ENCODE measurements at places on chromosomes 16 and 17.

DNA sequence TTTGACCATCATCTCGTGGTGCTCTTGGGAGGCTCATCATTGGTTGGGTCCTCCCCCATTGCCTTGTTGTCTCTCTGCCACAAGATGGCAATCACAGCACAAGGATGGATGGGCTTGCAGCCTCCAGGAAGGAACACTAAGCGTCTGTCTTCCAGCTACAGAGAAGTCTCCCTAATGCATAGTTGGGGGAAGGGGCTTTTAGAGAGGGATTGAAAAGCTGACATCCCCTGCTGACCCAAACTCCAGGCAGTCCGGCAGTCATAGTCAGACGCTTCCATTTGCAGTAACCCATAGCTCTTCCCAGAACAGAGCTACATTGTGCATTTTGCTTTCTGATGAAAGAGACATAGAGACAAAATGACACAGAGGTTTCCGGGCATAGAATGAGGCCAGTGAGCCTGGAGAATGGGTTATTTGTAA lies 111.4 kb downstream of the UTP18 start:
- DNase-seq, result peak; percentile 62

GRCh38 chr17:70139449-70139993 lies 29.8 kb upstream of the KCNJ2 start:
- DNase-seq, result no peak

DNA sequence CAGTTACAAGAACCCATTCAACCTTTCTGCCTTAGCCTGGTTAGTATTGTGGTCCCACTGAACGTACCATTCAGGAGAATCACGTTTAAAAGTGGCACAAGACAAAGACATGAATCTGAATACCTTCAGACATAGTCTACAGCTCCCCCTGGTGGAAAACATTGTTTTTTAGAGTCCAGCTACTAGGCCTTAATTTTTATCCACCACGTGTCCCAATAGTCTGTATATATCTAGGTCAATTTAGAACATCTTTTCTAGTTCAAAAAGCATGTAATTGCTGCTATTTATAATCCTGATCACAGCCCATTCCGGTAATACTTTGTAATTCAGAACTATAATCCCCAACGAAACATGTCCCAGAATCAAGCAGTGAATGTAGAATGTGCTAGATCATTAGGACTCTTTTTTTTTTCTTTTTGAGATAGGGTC lies 13.7 kb upstream of the GUCY2D start:
- DNase-seq, result peak; percentile 85

- no peak for DNase-seq
Measured at GRCh38 chr16:82963653-82964052, 336.9 kb downstream of the CDH13 start.

- no peak for DNase-seq
Measured at GRCh38 chr17:40022497-40022896, 7.3 kb downstream of the CSF3 start.

DNA sequence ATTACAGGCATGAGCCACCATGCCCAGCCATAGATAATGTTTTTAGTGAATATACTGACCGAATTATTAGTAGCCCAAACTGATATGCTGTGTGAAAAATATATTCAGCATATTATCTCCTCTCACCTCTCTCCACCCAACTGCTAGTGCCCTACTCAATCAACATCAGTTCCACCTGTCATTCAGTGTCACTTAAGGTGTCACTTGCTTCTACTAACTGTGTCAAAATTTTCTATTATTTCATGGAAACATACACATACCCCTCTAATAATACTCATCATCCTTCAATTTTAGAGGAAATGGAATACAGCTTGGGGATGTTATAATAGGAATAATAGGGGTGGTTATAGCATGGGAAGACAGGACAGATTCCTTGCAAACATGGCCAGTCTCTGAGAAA lies 12.6 kb downstream of the EFCAB3 start:
- no peak for DNase-seq

GRCh38 chr17:7549401-7550055 lies 670 bp downstream of the TNFSF12 start:
- DNase-seq, result peak; percentile 42

DNA sequence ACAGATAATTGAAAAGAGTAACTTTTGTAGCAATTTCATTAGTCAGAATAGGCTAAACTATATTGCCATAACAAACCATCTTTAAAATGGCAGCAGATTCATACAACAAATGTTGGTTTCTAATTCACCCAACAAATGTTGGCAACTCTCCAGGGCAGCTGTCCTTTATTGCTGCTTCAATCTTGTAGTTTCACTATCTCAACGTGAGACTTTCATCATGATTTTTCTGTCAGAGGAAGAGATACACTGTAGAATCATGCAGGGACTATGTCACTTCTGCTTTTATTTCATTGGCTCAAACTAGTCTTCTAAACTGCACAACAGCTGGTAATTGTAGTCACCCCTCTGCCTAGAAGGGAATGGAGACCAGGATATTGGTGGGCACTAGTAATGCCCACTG lies 174.2 kb downstream of the TANC2 start:
- DNase-seq, result no peak

- DNase-seq, result no peak
Measured at GRCh38 chr17:46958041-46958591, 20.9 kb downstream of the RPRML start.

- no peak for DNase-seq
Measured at GRCh38 chr16:66278111-66278531, 88.4 kb upstream of the CDH5 start.

DNA sequence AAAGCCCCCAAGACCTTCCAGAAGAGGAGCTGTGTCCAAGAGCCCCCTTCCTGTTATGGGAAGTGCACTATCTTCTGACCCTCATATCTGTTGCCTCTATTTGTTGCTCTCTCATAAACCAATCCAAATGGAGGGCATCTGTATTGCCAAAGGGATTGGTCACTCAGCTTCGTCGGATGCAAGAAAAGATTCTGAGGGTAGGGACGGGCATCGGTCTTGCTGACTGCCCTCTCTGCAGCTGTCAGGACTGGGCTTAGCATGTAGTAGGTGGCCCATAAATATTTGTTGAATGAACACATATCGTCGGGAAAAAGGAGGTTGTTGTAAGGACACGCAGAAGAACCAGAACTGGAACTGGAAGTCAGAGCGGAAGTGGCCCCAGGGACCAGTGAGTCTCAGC lies 44.1 kb downstream of the CCDC42 start:
- DNase-seq, result no peak

- DNase-seq, result no peak
Measured at GRCh38 chr17:29079433-29079832, 36.5 kb downstream of the PIPOX start.

GRCh38 chr17:42639525-42640113 lies 19.5 kb upstream of the TUBG2 start:
- DNase-seq, result no peak

DNA sequence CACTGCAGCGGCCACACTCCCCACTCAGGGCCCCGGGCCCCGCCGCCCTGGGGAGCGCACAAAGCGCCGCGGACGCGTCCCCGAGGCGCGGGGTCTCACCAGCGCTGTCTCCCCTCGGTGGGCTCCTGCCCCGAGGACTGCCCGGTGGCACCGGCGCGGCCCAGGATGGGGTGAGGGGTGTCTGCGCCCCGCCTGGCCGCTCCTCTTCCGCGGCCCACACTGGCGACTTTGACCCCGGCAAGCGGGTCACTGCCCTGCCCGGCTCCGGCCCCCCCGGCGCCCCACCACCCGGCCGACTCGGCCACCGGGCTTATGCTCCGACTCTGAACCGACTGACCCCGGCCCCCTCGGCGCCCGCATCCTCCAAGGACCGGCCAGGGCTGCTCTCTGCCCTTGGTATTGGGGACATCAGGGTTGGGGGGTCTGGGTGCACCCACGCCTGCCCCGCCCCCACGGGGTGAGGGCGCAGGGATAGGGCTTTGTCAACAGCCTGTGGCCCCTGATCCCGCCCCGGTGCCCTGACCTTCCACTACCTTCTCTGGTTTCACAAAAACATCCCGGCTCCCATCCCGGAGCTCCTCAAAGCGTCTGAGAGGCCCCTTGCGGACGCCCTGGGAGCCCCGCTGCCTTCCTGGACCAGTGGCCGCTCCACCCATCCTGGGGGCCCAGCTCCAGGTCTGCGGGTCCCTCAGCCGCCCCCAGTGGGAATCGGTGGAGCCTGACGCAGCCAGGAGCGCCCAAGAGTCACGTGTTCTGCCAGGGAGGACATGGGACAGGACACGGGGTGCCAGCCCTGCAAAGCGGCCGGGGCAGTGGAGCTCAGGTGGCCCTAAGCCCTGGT lies 829 bp downstream of the GCGR start:
- DNase-seq, result no peak

- no peak for DNase-seq
Measured at GRCh38 chr17:77109764-77110359, 30.9 kb upstream of the SEC14L1 start.

DNA sequence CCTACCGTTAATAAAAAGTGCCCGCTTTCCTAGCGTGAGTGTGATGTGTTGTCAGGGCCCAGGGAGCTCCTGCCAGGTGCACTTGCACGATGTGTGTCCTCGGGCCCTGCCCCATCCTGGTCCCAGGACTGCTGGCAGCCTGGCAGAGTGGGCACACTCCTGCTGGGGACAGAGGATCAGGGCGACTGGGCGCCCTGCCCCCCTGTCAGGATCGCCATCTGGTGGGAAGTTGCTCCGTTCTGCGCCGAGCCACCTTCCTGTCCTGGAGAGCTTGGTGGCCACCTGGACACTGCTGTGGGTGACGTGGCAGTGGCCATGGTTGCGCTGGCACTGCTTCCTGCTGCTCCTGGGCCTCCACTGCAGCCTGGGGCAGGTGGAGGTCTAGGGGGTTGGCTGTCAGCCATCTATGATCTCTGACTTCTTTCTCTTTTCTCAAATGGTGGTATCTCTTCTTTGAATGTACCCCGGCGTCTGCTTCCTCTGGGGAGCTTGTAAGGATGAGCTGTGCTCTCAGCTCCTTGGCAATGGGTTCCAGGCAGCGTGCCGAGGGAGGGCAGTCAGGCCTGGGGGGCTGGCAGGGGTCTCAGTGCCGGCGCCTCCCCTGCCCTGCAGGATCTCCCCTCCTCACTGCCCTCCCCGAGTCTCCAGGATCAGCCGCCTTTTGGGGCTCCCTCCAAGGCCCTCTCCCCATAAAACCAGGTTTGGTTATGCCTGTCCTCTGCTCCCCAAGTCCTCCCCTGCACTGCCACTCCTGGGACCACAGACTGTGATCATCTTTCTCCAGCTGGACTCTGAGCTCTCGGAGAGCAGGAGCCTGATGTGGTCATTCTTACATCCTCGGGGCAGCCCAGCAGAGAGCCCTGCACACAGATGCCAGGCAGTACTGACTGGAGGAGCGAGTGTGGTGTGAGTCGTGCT lies 76.9 kb downstream of the AMFR start:
- no peak for DNase-seq
